CD4-positive, alpha-beta memory T cell (primary cell): ENCODE measurements at places on chromosomes 11 and 22. TPM values are rescaled to one million over a fixed set of nuclear protein-coding genes. Genes with fewer than 3 reads are reported as not detected.

Gene LMNTD2
- 0.94 TPM for polyA plus RNA-seq

Gene CREB3L1
- not detected for polyA plus RNA-seq

Gene FAR1
- 3.0 TPM for polyA plus RNA-seq

DNA sequence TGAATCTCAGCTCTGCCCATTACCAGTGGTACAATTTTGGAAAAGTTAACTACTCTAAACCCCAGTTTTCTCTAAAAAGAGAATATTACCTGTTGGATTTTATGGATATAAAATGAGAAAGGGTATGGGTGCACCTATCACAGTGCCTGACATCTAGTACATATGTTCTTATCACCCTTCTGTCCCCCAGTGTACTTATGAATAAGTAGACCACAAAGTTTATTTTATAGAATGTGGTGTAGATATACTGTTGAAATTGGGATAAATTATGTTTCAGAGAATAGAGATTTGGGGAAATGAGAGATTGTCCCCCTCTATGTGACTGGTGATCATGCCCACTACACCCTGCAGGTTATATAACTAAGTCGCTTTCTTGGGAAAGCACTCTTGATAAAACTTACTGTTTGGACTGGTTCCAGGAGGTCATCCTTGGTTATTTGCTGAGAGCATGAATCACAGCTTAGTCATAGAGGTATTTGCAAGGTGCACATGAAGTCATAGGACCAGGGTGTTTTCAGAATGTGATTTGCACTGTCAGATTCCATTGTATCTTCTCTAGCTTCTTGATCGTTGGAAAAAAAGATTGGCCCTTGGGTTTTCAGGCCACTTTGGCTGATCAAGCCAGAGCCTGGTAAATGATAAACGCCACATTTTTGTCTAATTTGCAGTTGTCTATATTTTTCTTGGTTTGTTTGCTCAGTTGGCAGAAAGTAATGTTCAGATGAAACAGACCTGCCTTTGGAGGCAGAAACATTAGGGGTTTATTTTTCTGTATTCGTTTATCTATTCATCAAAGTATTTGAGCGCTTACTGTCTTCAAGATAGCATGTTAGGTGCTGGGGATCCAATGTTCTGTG lies 21.3 kb downstream of the STX3 start:
- DNase-seq: no peak

- DNase-seq: peak; percentile 71
These were observed 1.8 kb upstream of the PACS1 start for GRCh38 chr11:66068154-66068821.

- DNase-seq: no peak
These were observed 46.3 kb downstream of the BIRC2 start for GRCh38 chr11:102393272-102393730.

- DNase-seq: no peak
These were observed 116.5 kb downstream of the PTPRJ start for GRCh38 chr11:48096588-48097525.

DNA sequence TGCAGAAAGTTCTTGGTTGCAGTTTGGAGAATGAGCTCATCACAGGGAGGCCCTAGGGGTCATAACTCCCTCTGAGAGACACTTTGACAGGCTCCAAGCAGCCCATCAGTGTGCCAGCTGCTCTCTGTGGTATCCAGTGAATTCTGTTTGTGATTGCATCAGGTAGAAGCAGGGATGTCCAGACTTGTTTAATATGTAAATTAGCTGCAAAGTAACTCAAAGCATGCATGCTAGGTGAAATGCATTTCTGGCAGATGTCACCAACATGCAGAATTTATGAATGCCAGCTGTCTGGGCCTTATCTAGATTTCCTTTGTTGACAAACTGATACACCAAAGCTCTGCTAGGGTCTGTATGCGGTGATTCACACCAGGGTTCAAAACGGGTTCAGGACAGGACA lies 123.6 kb upstream of the MTNR1B start:
- no peak for DNase-seq

GRCh38 chr22:22993184-22993583 lies 77.1 kb upstream of the GNAZ start:
- DNase-seq: no peak

- no peak for DNase-seq
These were observed 10.5 kb downstream of the GRIK4 start for GRCh38 chr11:120522021-120522420.

DNA sequence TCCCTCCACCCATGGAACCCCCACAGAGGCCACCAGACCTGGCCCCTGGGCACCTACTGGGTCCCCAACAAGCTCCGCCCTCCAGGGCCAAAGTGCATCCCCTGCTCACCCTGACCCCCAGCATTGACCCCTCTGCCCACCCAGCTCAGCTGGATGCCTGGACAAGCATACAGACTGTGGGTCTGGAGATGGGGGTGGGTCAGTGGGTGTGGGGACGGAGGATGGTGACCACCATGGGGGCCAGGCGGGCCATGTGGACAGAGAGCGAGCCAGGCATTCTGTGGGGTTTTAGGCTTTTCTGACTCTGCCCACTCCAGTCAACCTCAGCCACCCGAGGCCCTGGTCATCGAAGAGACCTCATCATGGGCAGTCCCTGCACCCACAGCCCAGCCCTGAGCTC lies 183.7 kb downstream of the BRD1 start:
- no peak for DNase-seq

DNA sequence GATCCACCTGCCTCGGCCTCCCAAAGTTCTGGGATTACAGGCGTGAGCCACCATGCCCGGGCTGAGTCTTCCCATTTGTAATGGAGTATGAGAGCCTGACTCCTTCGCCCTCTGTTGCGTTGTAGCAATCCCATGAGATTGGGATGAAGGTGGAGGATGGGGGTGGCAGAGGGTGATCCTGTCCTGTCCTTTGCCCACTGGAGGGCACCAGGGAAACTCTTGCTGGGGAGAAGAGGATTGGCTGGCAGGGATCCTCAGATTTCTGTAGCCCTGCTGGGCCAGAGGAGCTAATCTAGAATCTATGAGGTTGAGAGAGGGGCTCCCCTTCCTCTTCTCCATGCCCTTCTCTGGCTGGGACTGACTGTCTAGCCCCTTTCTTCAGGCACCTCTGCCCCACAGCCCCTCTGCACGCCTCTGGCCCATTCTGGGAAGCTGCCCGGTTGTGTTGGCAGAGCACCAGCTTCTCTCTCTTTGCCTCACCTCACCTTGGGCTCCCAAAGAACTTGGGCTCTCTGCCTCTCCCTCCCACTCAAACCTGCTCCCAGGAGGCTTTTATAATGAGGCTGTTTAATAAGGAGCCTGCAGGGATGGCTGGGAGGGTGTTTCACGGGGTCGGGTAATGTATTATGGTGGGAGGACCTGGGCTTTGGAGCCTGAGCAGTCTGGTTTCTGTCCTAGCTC lies 9.5 kb upstream of the CATSPER1 start:
- DNase-seq: no peak

DNA sequence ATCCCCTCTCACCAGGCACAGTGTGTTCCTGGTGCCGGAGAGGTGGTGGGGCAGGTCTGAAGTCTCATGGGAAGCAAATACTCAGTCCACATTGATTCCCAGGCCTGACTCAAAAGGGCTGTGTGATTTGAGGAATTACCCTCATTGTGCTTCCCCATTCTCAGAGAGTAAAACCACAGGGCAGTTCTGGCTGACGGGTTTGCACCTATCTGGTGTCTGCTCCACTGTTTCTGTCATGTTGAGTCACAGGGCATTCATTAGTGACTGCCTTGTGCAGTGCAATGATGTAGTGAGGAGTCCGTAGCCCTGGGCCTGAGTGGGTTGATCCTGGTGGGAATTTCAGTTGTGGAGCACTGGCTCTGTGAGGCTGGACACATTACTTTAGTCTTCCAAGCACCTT lies 85.2 kb upstream of the ARHGAP20 start:
- no peak for DNase-seq
